ENCODE measurements at places on chromosomes 4 and X. TPM values are rescaled to one million over a fixed set of nuclear protein-coding genes. Genes with fewer than 3 reads are reported as not detected.

Gene P2RY4
- not detected for total RNA-seq

Gene TENM3
- total RNA-seq: 29.7 TPM

Gene GAGE12H
- total RNA-seq: not detected

Gene NEUROG2
- not detected for total RNA-seq

Gene ELOVL6
- total RNA-seq: 3.1 TPM

Gene ATP1B4
- total RNA-seq: 220 TPM

Gene CCKAR
- not detected for total RNA-seq

Gene GPR143
- 0.52 TPM for total RNA-seq

Gene GRIA3
- 5.2 TPM for total RNA-seq

Gene HEPH
- total RNA-seq: 8.4 TPM

Gene AREG
- not detected for total RNA-seq

Gene ASIC5
- not detected for total RNA-seq

Gene FAM47A
- not detected for total RNA-seq

Gene TBX22
- under 0.01 TPM for total RNA-seq

Gene NEIL3
- 5.7 TPM for total RNA-seq

Gene NUDT11
- total RNA-seq: 3.7 TPM

Gene HAND2
- total RNA-seq: 1.0 TPM

Gene SHROOM2
- 2.1 TPM for total RNA-seq

Gene MAGED4B
- 27.7 TPM for total RNA-seq

Gene MMRN1
- total RNA-seq: 9.4 TPM

Gene OCIAD1
- total RNA-seq: 102 TPM

Gene GIMD1
- not detected for total RNA-seq

Gene ABCG2
- 7.8 TPM for total RNA-seq

Gene UGT2A2
- total RNA-seq: not detected

Gene EPHA5
- total RNA-seq: 1.0 TPM

Gene RAB33A
- 1.6 TPM for total RNA-seq

Gene GPR50
- total RNA-seq: not detected

Gene FGFR3
- 0.52 TPM for total RNA-seq

Gene HELT
- not detected for total RNA-seq

Gene SMAD1
- 38.6 TPM for total RNA-seq

Gene CYLC1
- total RNA-seq: not detected

Gene SERTM2
- 0.52 TPM for total RNA-seq

Gene LIMCH1
- 87.2 TPM for total RNA-seq

Gene TRIM60
- total RNA-seq: not detected

Gene DUSP21
- not detected for total RNA-seq

Gene TNIP3
- not detected for total RNA-seq

Gene GUCY1A1
- total RNA-seq: 19.8 TPM

Gene CCSER1
- total RNA-seq: 1.0 TPM

Gene XAGE1B
- total RNA-seq: not detected

Gene FAM50A
- 16.7 TPM for total RNA-seq

Gene MTCP1
- total RNA-seq: 20.9 TPM
